ENCODE measurements at places on chromosomes 5 and 9. TPM values are rescaled to one million over a fixed set of nuclear protein-coding genes. Genes with fewer than 3 reads are reported as not detected.

GRCh38 chr5:612498-613424 is 621 bp downstream of the CEP72 start:
- DNase-seq: no peak

GRCh38 chr9:75941066-75941465 is 50.6 kb downstream of the PCSK5 start:
- no peak for DNase-seq

GRCh38 chr5:8944005-8944404 is 601.9 kb downstream of the SEMA5A start:
- no peak for DNase-seq

KIF20A gene
- 1.4 TPM for total RNA-seq

DNA sequence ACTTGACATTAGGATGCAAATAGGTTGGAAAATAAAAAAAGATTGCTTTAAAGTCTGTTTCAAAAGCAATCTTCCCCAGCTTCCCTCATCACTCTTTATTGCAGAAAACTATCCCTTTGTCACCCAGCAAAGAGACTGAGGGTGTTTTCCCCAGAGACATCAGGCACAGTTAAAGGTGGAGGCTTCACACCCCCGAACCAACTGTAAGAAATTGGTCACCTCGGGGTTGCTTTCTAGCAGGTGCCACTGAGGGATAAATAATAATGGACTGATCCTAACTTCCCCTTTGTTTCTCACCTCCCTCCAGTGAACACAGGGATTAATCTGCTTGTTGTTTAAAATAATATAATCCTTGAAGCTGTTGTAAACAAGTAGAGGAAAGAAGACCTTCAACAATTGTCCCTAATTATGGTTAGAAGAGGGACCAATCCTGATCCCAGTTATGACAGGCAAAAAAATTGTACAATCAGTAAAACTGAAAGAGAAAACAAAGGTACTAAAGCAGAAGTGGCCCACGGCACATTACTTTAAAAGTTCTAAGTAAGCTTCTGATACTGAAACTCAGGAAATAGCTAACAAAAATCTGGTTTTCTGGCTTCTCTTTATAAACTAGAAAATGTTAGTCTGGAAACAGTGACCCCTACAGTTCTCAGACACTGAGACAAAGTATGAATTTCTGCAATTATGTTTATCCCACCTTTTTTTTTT is 6.6 kb upstream of the PCSK1 start:
- DNase-seq: no peak

GRCh38 chr5:1538741-1539392 is 15.1 kb upstream of the LPCAT1 start:
- no peak for DNase-seq

DNA sequence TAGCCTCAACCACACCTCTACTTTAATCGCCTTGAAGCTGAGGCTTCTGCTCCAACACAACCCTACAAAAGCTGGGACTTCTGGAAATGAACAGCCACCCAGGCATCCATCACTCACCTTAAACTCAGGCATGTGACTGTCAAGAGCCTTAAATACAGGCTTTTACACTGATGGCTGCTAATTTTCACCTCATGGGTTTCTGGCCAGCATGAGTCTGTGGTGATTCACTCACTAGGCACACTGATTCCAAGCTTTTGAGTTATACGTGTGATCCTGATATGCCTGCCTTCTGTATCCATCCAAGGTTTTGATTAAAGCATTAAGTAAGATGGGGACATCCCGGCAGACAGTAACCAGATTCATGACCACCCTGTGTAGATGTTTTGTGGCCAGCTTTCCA is 8.9 kb downstream of the NSUN2 start:
- DNase-seq: no peak

GRCh38 chr9:87750726-87751125 is 24.8 kb downstream of the CTSL start:
- no peak for DNase-seq

TMEM215 gene
- not detected for total RNA-seq

C1QTNF3 gene
- 2.1 TPM for total RNA-seq

SLC6A18 gene
- not detected for total RNA-seq

- DNase-seq: peak; percentile 49
Measured at GRCh38 chr9:94922098-94922607, 195.7 kb downstream of the AOPEP start.

DNA sequence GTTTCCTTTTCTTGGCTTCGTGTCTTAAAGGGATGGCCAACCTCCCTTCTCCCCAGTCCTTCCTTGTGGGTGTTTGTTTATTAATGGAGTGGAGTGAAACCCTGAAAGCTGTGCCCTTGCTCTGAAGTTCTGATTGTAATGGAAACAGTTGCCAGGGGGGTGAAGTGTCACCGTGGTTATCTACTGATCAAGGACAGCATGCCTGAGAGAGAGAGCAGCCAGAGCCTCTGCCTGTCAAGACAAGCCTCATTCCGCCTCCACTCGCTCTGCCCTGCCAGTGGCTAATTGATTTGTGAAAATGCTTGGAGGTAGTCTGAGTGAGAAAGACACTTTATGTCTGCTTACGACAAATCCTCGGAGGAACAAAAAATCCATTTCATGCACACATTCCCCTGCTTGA is 143.7 kb upstream of the SLC30A5 start:
- no peak for DNase-seq

GRCh38 chr5:147240266-147240985 is 5.6 kb downstream of the STK32A start:
- no peak for DNase-seq

GRCh38 chr5:58114324-58114723 is 345.6 kb downstream of the PLK2 start:
- no peak for DNase-seq

GRCh38 chr9:93460689-93461413 is 7.5 kb upstream of the FAM120AOS start:
- no peak for DNase-seq

- no peak for DNase-seq
Measured at GRCh38 chr5:96864922-96865530, 11.3 kb upstream of the ERAP2 start.

DNA sequence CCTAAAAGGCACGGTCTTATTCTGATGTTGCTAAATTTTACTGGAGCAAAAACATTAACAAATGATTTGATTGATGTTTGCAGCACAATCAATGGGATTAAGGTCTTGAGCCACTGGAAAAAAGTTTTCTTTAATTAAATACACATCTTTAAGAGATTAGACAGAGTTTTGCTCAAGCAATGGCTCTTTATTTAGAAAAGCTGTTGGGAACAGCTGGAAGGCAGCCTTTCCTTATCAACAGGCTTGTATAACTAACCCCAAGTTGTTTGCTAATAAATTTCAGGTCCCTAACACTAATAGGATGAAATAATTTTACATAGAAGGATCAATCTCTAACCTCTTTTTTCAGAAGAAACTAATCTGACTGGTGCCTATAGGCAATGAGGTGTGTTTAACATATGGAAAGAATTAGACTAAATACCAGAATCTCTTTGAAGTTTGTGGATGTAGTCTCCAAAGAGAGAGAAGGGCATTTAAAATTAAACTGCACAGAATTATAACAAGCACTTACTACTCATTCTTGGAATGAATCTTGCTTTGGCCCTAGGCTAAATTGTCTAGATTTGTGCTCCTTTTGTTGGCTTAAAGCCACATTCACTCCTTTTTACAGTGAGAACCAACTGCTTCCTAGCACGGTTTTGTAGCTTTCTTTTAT is 67.3 kb upstream of the TNFAIP8 start:
- DNase-seq: no peak

DNA sequence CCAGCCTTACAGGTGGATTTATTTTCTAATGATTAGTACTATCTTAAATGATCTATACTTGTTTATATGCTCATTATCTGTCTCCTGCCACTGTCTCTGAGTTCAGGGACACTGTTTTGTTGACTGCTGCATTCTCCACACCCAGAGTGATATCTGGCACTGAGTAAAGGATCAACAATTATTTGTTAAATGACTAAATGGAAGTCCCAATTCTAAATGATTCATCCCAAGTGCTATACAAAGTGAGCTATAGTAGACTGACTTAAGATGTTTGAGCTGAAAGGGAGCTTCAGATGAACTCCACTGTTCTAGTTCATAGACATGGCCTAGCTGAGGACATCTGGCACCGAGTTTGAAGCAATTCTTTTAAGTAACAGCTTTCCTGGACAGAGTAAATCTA is 40.5 kb downstream of the ITGA2 start:
- DNase-seq: no peak

- no peak for DNase-seq
Measured at GRCh38 chr5:160379511-160379910, 9.1 kb upstream of the C1QTNF2 start.

DNA sequence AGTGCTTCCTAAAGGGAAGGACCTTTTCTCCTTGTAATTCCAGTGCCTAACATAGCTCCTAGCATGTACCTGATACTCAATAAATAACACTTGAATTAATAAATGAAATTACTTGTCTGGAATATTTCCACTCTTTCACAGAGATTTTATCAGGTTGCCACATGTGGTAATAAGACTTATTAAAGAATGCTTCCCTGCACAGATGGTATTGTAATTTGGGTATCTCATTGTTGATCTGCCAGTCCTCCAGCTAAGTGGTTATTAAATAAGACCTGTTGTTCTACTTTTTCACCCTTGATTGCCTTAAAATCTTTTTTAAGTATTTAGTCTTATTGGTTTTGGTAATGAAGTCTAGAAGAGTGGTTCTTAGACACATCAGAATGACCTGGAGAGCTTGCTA is 28.1 kb upstream of the CETN3 start:
- no peak for DNase-seq

GRCh38 chr9:69468380-69468779 is 143.4 kb downstream of the ENTREP1 start:
- no peak for DNase-seq

TRMO gene
- total RNA-seq: 7.8 TPM

GRCh38 chr9:126524353-126525077 is 89.2 kb upstream of the LMX1B start:
- peak; percentile 59 for DNase-seq

HK3 gene
- 11.6 TPM for total RNA-seq

NEURL1B gene
- 18.5 TPM for total RNA-seq

PTBP3 gene
- total RNA-seq: 17.6 TPM

GRCh38 chr5:87916320-87916719 is 352.3 kb downstream of the TMEM161B start:
- no peak for DNase-seq

- DNase-seq: no peak
Measured at GRCh38 chr9:123269281-123269680, 895 bp upstream of the STRBP start.

DNA sequence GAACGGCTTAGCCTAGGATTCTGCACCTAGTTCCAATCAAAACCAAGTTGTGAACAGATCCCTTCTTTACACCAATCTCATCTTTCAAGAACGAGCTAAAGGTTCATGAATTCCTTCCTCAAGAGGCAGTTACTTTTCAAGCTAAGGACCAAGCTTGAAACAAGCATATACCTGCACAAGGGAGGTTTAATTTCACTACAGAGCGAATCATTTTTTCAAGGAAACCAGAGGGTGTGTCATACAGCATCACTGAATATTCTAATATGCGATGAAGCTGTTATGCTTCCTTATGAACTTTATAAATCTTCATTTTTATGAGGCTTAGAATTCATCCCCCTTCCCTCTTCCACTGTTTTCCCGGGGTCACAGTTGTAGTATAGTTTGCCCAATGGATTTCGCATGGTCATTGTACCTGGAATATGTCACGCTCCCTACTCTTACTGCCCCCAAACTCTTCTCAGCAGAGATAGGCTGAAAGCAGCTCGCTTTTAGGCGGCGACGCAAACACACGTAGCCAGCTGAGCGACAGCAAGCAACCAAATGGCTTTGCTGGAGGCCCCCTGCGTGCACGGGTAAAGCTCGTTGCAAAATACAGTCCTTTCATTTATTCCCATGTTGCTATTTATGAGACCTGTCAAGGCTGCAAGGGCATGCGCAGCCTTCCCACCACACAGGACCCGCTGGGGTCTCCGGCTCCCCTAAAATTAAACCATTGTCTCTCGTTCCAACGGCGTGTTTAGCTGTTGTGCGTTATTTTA is 832 bp downstream of the LMBRD2 start:
- peak; percentile 36 for DNase-seq

GRCh38 chr9:129208207-129209032 is 30.4 kb upstream of the IER5L start:
- no peak for DNase-seq

DNA sequence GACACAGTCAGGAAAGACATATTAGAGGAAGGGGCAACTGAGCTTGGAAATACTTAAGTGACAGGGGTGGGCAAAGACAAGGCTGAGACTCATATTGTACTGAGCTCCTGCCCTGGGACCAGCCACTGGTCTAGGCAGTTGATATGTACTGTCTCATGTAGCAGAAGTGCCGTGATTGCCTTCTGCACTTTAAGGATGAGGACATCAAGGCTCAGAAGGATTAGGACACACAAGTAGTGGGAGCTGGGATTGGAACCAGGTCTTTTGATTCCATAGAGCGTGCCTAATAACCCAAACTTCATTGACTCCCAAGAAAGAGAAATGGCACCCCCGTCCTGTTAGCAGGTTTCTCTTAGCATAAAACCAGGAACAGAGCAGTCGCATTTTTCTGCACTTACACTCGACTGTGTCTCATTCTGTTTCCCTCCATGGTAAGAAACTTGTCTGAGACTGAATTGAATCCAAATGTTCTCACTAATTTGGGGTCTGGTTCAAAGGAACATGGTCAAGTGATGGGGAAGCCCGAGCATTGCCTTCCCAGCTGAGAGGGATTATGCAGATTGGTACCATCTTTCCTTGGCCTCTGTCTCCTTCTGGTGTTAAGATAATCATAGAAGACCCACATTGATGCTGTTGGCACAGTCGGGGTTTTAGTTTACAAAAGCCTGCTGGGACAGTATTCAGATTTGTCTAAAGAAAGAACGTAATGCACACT is 70.4 kb downstream of the ANGPTL2 start:
- no peak for DNase-seq

DNA sequence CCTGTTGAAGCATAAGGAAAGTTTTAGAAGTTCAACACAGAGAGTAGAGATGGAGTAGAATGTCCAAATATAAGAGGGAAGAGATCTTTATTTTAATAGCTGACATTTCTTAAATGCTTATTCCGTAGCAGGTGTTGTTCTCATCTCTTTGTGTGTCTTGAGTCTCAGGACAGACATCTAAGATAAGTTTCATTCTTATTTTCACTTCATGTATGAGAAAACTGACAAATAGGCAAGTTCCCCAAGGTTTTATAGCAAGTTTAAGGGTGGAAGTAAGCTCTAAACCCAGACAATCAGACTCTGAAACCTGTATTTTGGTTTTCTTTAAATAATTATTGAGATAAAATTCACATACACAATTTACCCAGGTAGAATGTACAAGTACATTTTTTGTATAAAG is 228.4 kb upstream of the PPP1R2B start:
- DNase-seq: no peak

DNA sequence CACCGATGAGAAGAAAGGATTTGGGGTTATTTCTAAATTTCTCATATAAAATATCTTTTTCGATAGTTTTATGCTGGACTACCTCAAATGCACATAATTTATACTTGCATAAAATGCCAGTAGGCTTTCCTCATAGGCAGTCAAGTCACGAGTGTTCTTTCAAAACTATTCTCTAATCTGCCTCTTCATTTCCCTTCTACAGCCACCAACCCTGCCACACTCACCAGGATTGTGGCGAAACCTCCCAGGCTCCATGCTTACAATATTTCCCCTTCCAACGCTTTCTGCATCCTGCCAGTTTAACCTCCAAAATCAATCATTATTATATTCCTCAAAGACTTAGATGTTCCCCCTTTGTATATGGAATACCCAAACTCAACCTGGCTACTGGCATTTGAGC is 65.4 kb downstream of the FRMD3 start:
- no peak for DNase-seq
